Pancreas (tissue), 10 donors: ENCODE measurements at places on chromosomes 12 and 14.

DNA sequence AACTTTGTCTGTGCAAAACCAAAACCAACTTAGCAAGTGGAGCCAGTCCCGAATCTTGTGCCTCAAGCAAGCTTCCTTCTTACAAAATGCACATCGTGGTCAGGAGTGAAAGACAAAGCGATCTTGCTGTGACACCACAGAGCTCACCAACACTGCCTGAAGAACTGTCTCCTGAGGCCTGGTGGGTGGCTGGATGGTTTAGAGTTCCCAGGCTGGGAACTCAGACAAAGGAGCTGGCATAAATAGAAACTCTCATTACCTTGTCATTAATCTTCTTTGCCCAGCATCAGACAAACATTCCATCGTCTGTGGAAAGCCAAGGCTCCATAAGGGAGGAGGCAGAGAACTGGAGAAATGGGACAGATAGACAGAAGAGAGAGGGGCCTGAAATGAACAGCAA, 144.8 kb downstream of the KCNA5 start:
- DNase-seq: no peak

DNA sequence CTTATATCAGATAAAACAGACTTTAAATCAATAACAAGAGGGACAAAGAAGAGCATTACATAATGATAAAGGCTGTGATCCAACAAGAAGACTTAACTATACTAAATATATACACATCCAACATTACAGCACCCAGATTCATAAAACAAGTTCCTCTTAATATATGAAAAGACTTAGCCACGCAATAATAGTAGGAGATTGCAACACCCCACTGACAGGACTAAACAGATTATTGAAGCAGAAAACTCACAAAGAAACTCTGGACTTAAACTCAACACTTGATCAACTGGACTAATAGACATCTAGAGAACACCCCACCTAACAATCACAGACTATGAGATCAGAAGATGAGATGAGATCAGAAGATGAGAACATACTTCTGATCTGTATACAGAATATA, 5.7 kb upstream of the CLEC14A start:
- DNase-seq: no peak

- DNase-seq: no peak
Measured at GRCh38 chr14:20427231-20428009, 8.5 kb downstream of the KLHL33 start.

DNA sequence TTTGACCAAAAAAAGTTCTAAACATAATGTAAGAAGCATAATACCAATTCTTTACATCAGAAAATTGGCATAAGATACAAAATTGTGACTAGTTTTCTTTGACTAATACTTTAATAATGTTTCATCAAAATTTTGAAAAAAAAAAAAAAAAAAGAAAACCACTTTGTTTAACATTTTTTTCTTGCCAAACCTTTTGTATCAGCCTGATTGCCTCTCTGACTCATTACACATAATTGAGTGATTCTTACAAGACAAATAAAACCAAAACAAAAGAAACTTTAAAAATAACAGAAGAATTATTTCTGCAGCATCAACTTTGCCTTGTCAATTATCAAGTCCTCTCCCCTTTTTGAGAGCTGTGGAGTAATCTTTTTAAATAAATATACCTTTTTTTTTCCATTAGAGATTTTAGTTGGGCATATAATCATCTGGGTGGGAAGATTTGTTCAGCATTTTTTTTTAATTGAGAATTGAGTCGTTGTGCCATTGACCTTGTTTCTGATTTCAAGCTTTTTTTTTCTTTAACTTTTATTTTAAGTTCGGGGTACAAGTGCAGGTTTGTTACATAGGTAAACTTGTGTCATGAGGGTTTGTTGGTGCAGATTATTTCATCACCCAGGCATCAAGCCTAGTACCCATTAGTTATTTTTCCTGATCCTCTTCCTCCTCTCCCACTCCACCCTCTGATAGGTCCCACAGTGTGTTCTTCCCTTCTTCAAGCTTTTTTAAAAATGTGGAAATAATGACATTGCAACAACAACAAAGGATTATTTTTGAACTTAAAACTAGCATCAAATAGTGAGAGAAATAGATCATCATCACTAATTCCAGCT, 45.8 kb upstream of the HMGA2 start:
- DNase-seq: no peak

DNA sequence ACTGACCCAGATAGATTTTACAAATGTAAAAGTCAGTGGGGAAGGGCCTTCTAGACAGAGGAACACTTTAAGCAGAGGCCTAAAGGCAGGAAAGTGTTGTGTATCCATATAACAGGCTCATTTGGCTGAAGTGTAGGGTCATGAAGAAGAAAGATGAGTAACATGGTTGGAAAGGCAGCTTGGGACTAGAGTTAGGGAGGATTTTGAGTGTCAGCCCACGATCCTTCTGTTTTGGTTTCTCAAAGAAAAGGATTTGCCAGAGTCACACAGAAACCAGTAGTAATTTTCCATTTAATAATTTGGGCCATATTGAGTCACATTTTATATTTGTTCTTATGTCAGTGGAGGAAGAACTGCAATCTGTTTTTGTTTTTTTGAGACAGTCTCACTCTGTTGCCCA, 76.4 kb downstream of the ZC3H14 start:
- DNase-seq: no peak

- DNase-seq: no peak
Measured at GRCh38 chr14:67446371-67447032, 34.5 kb upstream of the PLEK2 start.

DNA sequence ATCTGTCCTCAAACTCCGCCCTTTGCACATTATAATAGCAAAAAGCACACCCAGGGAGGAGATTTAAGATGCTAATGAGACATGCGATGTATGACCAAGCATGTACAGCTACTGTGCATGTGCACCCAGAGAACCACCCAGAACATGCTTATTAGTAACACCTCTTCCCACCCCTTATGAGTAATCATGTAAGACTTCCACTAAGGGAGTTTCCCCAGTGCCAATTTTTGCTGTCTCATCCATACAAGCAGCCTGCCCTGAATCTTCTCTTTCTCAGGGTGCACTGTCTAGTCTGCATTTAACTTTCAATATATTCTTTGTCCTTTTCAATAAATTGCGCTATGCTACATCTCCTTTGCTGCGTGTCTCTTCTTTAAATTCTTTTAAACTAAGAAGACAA, 830.0 kb upstream of the NOVA1 start:
- no peak for DNase-seq

- DNase-seq: no peak
Measured at GRCh38 chr12:50545786-50546185, 41.0 kb downstream of the DIP2B start.

DNA sequence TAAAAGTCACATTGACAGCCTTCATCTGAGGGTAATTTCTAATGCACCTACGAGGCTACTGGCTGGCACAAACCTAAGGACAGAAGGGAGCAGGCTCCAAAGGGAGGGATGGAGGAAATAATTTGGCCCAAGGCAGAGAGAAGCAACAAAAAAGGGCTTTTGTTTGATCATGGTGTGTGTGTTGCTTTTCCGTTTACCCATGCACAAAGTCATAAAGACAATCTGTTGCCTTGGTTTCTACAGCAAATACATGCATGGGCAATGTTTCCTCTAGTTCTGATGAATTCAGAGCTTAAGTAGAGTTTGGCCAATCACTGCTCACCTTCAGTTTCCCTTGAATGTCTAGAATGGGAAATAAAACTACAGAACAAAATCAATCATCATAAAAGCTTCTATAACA, 262.5 kb upstream of the CAND1 start:
- DNase-seq: no peak

DNA sequence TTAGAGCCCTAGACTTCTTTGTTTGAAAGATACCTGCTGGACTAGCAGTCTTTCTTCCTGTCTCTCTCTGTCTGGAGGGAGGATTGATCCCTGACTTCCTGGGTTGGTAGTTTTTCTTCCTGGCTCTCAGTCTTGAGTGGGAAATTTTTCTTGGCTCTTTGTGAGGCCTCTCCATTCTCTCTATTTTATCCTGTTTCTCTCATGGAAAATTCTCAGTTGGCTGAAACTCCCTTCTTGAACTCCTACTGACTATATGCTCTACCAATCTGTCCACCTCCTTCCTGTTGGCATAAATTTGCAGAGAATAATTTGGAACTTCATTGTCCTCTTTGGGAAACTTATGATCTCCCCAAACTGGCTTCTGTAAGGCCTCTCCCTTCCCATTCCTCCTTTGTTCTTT, 24.1 kb upstream of the MUCL1 start:
- no peak for DNase-seq

DNA sequence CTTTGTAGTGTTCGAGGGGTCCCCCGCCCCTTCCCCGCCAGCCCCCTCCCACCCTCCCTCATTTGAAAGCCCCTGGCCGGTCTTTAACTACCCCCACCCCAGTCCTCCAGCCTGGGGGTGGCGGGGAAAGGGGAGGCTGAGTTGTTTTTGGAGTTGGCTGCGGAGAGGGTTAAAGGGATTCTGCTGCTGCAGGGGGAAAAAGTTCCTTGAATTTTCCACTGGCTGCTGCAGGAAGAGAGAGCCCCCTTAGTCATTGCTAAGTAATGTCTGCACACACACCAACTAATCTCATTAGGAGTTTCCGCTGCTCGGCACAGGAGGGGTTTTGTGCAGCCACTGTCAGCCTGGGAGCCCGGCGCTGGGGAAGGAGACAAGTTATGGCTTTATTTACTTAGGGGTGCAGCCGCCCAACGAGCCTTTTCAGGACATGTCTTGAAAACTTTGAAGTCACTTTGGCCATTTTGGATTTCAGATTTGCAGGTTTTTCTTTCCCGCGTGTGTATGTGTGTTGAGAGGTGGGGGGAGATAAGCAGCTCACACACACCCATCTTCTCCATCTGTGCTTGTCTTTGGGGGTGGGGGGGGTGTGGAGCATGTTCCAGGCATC, 1.8 kb downstream of the ELK3 start:
- DNase-seq: no peak

GRCh38 chr12:5713599-5714081, 231.4 kb downstream of the ANO2 start:
- no peak for DNase-seq

- no peak for DNase-seq
Measured at GRCh38 chr12:97308576-97309198, 153.9 kb upstream of the RMST start.

GRCh38 chr12:6699989-6700645, 498 bp downstream of the PIANP start:
- peak; percentile 75 for DNase-seq

GRCh38 chr12:112924986-112925385, 13.3 kb upstream of the OAS3 start:
- DNase-seq: no peak
